Kidney (tissue), 22 donors: ENCODE measurements at places on chromosomes 6 and 20. TPM values are rescaled to one million over a fixed set of nuclear protein-coding genes. Genes with fewer than 3 reads are reported as not detected.
A peak's percentile ranks its signal among the peaks of the same experiment; 100 is the strongest.

The DEFB132 gene
- total RNA-seq, result not detected

The PXDC1 gene
- total RNA-seq, result 28.9 TPM

The ZNF334 gene
- total RNA-seq, result 8.2 TPM

The SLC35D3 gene
- not detected for total RNA-seq

The RIPOR3 gene
- 14.6 TPM for total RNA-seq

The FAM50B gene
- 13.2 TPM for total RNA-seq

The TAB2 gene
- total RNA-seq, result 50.1 TPM

- no peaks in the 10 kb centered on the region for H3K36me3 ChIP-seq
- H3K27me3 ChIP-seq, result no peaks in the 10 kb centered on the region
- no peak for DNase-seq
- no peak overlapping the region for H3K4me3 ChIP-seq
Observed at GRCh38 chr6:73823832-73824231, 127.8 kb downstream of the CD109 start.

DNA sequence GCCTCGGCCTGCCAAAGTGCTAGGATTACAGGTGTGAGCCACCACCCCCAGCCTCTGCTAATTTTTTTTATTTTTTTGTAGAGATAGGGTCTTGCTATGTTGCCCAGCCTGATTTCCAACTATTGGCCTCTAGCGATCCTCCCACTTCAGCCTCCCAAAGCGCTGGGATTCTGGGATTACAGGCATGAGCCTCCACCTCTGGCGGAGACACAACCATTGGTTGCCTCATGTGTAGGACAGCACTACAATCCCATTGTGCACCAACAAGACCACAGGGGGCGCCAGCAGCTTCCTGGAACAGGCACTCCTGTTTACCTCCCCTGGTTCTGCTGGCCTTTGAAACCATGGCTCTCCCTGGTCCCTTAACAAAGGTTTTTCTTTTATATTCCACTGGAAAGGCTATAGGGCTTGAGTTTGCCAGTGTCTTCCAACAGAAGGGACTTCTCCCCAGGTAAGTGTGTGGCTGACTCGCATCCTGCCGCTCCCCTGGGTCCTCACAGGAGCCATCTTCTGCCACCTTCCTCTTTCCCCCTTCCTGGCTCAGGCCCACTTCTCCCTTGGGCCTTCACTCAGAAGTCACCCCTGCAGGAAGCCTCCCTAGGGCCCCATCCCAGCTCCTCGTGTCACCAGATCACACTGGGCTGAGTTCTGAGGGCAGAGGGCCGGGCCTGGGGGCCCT, 39.2 kb upstream of the TLDC2 start:
- DNase-seq, result peak; percentile 60
- no peaks in the 10 kb centered on the region for H3K36me3 ChIP-seq
- H3K4me1 ChIP-seq, result no peaks in the 10 kb centered on the region
- H3K27ac ChIP-seq, result no peak overlapping the region
- H3K27me3 ChIP-seq, result no peaks in the 10 kb centered on the region

DNA sequence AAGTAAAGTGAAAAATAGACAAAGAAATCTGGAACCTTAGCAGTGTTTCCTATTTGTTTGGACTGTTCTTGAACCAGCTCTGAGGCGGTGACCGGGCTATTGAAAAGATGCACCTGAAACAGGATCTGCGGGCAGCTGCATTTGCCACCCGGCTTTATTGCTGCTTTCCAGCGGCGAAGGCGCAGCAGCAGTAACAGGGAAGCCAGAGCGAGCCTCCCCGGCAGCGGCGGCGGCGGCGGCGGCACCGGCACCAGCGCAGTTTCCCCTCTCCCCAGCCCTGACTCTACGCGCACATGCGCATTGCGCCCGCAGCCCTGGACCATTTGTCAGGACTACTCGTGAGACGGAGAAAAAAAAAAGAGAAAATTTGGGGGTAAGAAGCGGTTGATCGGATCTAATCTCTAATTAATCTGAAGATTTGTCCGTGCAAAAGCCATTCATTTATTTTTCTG, at the start of gene L3MBTL3:
Gene L3MBTL3, plus strand, starts transcription at position 290 of the 452 bp plus-strand sequence. CDS start 24,119 bp downstream, outside the sequence.
- H3K27ac ChIP-seq, result no peak within 1 kb of the TSS
- peak within 1 kb of the TSS; percentile 94 for H3K4me3 ChIP-seq
- DNase-seq, result peak; percentile 94
- H3K27me3 ChIP-seq, result no peaks in the 10 kb centered on the region

DNA sequence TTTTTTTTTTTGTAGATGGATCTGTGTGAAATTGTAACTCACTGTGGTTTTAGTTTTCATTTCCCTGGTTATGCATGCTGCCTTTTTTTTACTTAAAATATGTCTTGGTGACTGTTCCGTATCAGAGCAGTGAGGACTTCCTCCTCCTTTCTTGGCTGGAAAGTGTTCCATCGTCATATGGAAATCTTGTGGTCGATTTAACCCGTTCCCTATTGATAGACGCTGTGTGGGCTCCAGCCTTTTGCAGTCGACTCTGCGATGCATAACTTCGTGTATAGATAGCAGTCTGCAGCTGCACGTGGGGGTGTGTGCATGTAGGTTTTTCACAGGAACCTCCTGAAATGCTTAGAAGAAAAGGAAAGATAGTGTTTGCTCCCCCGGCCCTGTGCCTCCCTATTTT, 28.1 kb upstream of the PNPLA1 start:
- H3K4me1 ChIP-seq, result peaks cover 14% of the 10 kb centered on the region
- H3K27ac ChIP-seq, result peak overlapping the region; percentile 67
- peak overlapping the region; percentile 30 for H3K4me3 ChIP-seq
- no peaks in the 10 kb centered on the region for H3K36me3 ChIP-seq

- no peaks in the 10 kb centered on the region for H3K27me3 ChIP-seq
- no peak overlapping the region for H3K4me3 ChIP-seq
- no peak for DNase-seq
- H3K4me1 ChIP-seq, result no peaks in the 10 kb centered on the region
Observed at GRCh38 chr6:19210849-19211590, 626.1 kb upstream of the ID4 start.

DNA sequence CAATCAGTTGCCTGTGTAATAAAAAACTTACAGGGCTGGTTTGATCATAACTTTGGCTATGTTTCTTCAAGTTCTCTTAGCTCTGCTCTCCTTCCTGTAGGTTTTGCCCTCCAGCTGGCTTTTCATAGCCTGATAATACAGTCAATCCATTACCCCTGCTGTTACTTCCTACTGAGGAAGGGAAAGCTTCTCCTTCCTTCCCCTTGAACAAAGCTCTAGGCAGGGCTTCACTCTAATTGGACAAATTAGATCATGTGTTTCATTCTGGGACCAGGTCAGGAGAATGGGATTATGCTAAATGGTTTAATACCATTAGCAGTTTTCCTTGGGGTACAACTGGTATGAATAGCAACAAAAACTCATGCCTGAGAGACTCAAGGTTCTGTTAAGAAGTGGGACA, 106.8 kb upstream of the MCHR2 start:
- no peaks in the 10 kb centered on the region for H3K27me3 ChIP-seq
- no peaks in the 10 kb centered on the region for H3K4me1 ChIP-seq
- no peak overlapping the region for H3K27ac ChIP-seq
- H3K4me3 ChIP-seq, result no peak overlapping the region
